ENCODE measurements at places on chromosomes 5 and 9.

GRCh38 chr9:132760057-132760456, 89.8 kb downstream of the GTF3C4 start:
- no peak for DNase-seq

DNA sequence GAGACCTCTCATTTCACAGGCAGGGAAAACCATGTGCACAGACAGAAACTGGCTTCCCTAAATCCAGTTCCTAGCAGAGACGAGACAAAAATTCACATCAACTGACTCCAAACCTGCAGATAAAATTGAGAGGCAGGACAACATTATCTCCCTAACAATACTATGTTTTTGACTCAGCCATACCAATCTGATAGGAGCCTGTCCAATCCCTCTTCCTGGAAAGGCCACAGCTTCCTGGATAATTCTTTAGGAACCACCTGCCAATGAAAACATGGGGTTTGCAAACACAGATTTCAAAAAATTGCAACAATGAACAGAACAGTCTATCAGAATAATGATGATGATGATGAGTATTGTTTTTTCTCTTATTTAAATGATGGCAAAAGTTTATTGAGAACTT, 22.4 kb downstream of the SH3TC2 start:
- DNase-seq = no peak

GRCh38 chr5:17929171-17929570, 294.9 kb downstream of the TAF11L14 start:
- DNase-seq = no peak

DNA sequence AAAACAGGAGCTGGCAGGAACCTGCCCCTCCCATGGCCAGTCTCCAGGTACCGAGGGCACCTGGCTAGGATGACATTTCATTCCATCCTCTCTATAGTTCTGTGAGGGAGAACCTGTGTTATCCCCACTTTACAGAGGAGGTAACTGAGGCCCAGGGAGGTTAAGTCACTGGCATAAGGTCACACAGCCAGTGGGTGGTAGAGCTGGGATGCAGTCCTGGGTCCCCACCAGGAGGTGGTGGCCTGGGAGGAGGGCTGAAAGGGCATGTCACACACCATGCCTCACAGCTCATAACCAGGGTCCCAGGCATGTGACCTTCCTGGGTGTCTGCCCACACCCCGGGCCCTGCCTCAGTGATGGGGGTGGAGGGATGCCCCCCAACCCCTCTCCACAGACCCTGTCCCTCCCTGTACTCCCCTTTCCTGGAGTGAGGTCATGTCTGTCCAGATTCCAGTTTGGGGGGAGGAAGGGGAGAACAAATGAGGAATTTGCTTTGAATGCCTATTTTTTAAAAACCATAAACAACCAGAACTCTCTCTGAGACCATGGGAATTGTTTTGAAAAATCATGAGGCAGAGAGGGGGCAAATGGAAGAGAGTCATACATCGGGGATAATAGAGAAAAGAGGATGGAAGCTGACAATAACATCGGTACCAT, 77.7 kb upstream of the STXBP1 start:
- no peak for DNase-seq

DNA sequence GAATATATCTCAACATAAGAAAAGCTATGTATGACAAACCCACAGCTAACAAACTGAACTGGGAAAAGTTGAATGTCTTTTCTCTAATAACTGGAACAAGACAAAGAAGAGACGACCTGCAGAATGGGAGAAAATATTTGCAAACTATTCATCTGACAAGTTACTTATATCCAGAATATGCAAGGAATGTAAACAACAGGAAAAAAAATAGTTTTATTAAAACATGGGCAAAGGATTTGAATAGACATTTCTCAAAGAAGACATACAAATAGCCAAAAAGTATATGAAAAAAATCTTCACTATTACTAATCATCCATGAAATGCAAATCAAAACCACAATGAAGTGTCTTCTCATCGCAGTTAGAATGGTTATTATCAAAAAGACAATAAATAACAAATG, 181.7 kb upstream of the TLX3 start:
- no peak for DNase-seq

- DNase-seq = no peak
Observed at GRCh38 chr5:5711592-5711991, 289.1 kb downstream of the ICE1 start.

GRCh38 chr9:20805766-20806165, 121.7 kb downstream of the FOCAD start:
- no peak for DNase-seq

GRCh38 chr9:132241840-132242620, 80.2 kb downstream of the NTNG2 start:
- peak; percentile 66 for DNase-seq

DNA sequence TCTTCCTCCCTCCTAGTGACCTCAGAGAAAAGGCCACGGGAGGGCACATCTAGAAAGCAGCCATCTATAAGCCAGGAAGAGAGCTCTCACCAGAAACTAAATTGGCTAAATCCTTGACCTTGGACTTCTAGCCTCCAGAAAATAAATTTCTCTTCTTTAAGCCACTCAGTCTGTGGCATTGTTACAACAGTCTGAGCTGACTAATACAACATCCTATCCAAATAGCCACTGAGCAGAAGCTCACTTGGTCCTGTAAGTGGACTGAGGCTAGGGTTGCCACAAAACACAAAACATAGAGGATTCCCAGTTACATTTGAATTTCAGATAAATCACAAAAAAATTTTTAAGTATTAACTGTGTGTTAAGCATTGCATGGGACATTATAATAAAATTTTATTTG, 383.4 kb downstream of the MLLT3 start:
- DNase-seq = no peak

DNA sequence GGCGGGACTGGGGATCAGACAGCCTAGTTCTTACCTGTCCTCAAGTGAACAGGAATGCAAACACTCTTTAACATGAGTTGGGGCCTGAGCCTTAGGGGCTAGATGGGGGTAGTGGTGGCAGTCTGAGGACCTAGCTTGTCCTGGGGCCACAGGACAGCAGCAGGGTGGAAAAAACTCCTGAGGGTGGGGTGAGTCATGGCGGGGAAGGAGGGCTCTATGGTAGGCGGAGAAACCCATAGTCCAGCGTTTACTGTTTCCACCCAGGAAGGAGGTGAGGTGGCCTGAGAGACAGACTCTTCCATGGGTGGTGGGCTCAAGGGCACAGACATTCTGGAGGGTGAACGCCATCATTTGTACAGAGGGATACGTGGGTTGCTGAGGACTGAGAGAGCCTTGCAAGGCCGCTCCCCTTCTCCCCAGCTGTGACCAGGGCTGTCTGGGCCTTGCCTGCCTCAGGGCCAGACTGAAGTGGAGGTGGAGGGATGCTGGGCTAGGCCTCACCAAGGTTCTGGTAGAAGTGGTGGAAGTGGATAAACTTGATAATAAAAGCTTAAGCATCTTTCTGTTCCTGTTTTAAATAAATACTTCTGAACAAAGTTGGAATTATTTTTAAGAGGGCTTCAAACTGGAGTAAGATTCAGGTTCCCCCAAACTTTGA, 1.1 kb upstream of the TSPAN17 start:
- no peak for DNase-seq

DNA sequence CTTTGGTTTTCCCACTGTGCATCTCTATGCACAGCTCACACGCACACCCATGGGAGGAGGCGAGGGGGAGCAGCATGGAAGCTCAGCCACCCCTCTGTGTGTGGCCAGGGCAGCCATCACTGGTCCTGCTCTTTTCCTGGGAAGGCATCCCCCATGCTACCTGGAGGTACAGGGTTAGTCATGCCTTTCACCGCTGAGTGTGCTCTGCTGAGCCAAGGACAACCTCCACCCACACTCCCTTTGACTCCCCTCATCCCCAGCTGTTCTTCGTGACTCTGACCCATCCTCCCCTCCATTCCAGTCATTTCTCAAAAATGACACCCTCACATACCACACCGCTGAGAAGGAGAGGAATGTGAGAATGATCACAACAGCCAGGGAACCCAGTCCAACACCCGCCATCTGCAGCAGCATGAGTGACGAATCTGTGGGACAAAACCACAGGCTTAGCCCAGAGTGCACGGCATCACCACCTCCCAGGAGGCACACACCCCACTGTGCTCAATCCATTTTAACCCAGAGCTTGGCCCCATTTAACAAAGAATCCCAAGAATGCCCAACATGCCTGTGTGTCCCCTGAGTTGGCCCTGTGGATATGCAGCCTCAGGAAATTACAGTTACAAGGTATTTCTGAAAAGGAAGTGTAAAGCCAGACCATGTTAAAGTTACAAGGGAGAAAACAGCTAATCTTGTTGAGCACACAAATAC, 133.4 kb downstream of the SUSD1 start:
- no peak for DNase-seq

DNA sequence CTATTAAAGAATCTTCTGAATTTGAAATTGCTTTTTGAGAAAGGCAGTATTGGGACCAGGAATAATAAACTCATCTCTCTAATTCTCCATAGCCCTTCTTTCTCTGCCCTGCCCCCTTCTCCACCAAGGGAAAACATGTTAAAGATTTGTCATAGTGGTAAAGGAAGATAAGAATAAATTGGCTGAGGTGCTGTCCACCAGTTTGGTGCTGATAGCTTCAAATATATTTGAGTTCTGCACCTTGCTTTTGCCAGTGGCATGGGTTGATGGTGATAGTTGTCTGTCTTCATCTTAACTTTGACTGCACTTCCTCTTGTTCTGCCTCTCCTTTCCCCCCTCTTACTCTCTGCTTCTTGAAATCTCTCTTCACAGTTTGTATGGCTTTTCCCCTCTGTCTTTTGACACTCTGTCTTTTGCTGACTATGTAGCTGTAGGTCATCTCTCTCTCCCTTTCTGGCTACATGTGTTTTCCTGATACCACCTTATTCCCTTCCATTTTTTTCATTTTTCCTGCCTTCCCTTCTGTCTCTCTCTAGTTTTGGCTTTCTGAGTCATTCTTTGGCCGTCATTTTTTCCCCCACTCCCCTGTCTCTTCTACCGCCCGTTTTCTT, 56.6 kb downstream of the NDUFS4 start:
- no peak for DNase-seq

GRCh38 chr9:128503870-128504269, 649 bp upstream of the GLE1 start:
- DNase-seq = peak; percentile 16

DNA sequence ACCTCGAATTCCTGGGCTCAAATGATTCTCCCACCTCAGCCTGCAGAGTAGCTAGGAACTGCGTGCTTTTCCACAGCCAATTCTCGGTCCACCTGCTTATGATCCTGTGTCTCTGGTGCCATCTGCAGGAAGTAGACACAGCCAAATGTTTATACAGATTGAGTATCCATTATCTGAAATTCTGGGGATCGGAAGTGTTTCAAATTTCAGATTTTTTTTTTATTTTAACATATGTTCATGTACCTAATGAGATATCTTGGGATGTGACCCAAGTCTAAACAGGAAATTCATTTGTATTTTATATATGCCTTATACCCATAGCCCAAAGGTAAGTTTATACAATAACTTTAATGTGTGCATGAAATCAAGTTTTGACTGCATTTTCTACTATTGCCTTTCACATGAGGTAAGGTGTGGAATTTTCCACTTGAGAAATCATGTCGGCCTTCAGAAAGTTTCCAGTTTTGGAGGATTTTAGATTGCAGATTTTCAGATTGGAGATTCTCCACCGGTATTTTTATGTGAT, 89.5 kb downstream of the ESM1 start:
- DNase-seq = no peak

GRCh38 chr5:122022966-122023365, 55.1 kb downstream of the LOX start:
- DNase-seq = no peak

DNA sequence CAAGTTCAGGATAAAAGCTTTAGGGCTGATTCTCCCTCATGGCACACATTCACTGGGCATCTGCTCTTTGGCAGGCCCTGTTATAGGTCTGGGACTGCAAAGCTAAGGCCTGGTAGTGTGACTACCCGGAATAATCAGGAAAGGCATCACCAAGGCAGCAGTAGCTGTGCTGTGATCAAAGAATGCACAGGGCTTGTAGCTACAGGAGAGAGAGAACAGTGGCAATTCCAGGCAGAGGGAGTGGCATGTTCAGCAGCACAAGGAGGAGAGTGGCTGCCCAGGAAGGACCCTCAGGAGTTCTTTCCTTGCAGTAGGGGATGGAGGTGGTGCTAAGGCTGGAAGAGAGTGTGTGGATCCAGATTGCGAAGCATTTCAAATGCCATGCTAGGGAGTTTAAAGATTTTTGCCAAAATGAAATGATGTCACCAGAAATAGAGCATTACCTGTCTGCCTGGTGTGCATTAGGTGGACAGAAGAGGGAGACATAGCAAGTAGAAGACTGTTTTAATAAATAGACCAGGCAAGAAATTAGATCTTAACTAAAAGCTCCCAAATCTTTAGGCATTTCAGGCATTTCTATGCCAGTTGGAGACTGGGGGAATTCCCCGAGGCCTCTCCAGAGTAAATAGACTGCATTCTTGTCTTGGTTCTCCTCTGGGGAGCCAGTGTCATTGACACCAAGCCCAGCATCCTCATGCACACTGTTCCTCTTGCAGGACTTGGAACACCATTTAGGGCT, 69.1 kb downstream of the GPR21 start:
- no peak for DNase-seq

- no peak for DNase-seq
Observed at GRCh38 chr9:73011181-73011750, 58.4 kb upstream of the ALDH1A1 start.

- no peak for DNase-seq
Observed at GRCh38 chr9:83473488-83473971, 64.7 kb downstream of the FRMD3 start.

GRCh38 chr9:27856054-27856453, 282.8 kb upstream of the C9orf72 start:
- DNase-seq = no peak

DNA sequence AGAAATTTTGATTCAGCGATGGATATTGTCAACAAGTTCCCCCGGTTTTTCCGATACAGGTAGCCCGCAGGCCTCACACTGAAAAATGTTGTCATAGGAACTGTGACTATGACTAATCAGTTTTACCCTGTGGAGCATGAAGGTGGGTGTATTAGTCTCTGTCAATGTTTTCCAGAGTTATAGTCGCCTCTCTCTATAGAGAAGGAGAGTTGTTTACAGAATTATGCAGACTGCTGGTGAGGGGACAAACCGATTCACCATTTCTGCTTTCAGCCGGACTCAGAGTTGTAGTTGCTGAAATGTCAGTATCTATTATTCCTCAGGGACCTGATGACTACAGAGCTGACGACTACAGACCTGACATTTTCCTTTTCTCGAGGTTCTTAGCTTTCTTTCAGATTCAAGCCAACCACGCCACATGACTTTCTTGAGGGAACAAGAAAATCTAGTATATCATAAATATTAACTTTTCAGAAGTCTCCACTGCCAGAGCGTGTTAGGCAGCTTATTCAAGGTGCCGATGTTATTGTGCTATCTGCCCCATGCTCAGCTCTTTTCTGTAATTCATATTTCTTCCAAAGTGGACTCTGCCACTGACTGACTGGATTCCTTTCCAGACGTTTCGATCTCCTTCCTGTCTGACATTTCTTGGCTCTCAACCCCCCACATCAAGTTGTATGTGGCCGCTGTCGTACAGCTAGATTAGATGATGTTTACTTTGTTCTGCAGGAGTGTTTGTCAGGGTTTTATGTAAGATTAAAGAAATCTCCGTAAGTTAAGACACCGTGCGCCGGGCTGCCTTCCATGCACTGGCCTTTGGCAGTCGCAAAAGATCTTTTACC, 178.1 kb downstream of the FGF1 start:
- DNase-seq = no peak
